ENCODE measurements at places on chromosomes 12 and 14.

- no peak for DNase-seq
These were observed 31.5 kb downstream of the KIF26A start for GRCh38 chr14:104169699-104170479.

DNA sequence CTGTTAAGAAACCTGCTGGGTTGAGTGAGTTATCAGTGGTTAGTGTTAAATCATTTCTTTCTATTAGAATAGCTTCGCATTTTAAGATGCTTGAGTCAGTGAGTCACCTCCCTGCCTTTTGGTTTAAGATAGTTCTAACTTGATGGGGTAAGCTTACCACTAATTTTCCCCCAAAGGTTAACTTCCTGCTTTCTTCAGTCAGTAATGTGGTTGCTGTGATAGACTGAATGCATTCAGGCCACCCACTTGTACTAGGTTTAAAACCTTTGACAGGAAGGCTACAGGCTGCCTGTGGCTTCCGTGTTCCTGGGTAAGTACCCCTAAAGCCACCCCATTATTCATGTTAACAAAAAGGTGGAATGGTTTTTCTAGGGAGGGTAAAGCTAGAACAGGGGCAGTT, 25.3 kb downstream of the CLEC2A start:
- no peak for DNase-seq

DNA sequence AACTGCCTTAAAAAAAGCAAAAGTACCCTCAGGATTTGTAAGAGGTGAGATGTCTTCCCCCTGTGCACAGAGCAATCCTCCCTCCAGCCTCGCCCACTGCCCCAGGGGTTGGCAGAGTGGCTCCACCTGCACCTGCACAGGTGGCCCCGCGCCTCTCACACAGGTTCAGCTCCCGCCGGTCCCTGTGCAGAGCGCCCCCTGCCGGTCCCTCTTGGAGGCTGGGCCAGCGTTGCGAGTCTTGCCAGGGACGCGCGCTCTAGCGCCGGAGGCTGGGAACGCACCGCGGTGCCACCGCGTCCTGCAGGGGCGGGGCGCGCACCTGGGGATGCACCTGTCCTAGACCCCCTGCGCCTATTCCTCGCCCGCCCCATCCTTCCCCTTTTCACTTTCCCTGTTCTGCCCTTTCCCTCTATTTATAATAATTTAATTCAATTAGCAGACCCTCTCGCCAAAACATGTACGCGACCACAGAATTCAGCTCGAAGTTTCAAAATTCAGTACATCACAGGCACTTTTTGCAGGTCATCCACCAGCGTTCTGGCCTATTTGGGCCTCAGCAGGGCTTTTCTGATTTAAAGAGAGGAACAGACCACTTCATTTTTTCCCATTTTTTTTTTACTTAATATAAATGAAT, 618.6 kb downstream of the AACS start:
- no peak for DNase-seq

- no peak for DNase-seq
These were observed 5.5 kb downstream of the CEP170B start for GRCh38 chr14:104870368-104871144.

GRCh38 chr12:54585243-54585642, 3.2 kb downstream of the PPP1R1A start:
- no peak for DNase-seq

DNA sequence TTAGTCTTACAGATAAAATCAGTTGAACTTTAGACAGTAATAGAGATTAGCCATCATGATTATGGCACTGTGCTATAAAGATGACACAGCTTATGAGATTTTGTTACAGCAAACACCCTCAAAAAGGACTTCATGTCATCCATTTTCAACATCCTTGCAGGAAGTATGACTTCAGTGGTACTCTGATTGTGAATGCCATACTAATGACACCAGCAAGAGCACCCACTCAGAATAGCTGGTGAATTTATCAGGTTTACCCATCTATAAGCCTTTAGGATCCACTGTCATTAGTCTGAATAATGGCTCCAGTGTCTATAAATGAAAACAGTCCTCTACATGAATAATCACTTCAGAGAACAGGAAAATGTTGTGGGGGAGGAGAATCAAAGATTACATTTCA, 615.2 kb downstream of the RPS29 start:
- DNase-seq: no peak

- no peak for DNase-seq
These were observed 41.3 kb downstream of the MED13L start for GRCh38 chr12:116236148-116236731.

- DNase-seq: no peak
These were observed 19.6 kb downstream of the NINJ2 start for GRCh38 chr12:643475-644302.

GRCh38 chr12:131559517-131560516, 151.1 kb upstream of the SFSWAP start:
- no peak for DNase-seq

DNA sequence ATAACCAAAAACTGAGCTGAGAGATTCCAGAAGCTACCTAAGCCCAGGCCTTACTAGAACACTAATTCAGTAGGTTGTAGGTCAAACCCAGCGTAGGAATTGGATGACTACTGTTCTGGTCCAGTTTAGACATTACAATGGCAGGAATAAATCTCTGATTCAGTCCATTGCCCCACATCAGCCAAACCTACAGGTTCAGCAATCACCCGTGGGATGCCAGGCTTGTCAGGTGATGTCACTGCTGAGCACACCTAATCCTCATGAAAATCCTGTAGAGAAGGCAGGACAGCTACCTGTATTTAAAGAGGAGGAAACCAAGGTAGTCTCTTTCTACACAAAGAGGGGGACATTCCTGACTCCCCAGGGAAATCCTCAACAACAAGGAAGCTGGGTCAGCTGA, 63.7 kb downstream of the RFX4 start:
- no peak for DNase-seq

DNA sequence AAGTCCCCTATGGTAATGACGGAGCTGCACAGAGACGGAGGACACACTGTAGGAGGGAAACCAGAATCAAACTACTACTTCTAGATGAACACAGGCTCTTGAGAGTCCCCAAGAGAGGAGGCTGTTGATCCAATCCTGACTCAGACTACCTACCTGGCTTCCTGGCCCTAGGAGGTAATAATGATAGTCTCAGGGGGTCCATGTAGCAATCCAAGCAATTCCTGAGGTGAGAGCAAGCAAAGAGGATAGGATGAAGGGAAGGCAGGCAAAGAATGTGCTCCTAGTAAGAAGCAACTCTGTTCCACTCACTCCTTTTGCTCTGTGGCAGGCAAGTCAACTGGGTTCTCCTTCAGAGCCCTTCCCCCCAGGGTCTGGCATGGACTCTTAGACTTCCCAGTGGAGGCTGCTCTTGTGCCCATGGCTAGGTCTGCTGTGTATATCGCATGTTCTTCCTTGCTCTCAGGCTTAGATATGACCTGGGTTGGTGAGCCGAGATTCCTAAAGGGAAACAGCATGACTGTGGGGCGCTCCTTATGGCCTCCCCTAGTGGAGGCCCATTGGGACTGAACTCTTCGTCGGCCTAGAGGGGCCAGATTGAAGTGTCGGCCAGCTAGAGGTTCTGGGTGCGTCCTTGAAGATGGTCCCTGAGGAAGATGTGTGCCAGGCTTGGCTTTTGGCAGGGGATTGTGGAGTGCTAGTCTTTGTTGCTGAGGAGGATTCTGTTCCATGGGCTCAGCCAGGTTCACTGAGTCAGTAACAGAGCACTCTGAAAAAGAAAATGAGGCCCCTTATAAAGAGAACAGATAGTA, 2.1 kb downstream of the TINF2 start:
- no peak for DNase-seq

DNA sequence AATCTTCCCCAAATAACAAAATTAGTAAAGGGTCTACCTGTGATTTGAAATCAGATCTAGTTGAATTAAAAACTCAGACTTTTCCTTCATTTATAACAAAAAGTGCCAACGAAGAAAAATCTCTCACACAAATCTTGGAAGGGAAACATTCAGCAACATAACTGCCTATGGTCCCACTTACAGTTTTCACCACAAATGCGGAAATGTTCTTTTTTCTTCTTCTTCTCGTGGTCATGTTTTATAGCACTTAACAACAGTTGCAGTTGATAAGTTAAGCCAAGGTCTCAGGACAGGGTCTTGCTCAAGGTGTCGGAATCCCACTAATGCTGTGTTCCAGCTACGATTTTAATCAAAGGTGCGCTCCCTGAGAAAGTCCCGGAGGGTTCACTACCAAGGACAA, 10.1 kb downstream of the RNASE6 start:
- no peak for DNase-seq

GRCh38 chr14:55588259-55588699, 8.3 kb downstream of the KTN1 start:
- no peak for DNase-seq

DNA sequence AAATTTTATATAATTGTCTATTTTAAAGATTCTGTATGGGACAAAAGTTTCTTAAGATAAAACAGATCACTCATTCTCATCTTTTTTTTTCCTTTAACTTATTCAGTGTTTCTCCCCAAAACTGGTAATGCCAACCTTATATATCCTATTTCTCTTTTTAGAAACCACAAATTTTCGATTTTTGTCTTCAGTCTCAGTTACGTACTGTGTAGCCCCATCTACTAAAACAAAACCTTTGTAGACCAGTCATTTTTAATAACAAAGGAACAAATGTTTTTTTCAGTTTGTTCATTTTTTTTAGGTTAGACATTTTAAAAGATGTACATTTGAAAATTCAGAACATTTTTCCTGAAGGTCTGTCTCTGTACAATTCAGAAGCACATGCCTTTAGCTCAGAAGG, 18.2 kb downstream of the PNMA1 start:
- no peak for DNase-seq

DNA sequence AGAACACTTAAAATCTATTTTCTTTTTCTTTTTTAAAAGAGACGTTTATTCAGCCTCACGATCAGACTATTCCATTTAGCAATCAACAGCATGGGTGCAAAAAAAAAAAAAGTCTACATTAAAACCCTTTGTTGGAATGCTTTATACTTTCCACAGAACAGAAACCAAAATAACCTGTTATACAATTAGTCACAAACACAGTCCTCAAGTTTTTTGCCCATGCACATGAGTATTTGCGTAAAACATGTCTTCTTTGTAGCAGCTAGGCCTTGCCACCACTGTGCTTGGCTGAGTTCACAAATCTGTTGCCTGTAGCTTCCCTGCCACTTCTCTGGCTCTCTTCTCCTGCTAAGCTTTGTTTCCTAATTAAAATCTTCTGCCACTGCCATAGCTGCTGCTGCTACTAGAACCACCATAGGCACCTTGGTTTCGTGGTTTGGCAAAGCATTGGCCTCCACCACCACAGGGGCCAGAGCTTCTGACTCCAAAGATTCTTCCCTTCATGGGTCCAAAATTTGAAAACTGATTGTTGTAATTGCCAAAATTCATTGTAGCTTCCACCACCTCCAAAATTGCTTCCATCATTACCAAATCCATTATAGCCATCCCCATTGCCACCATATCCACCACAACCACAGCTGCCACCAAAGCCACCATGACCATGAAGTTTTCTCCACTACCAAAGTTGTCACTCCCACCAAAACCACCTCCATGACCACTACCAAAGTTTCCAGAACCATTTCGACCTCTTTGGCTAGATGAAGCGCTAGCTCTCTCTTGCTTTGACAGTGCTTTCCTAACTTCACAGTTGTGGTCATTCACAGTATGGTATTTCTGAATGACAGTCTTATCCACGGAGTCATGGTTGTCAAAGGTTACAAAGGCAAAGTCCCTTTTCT, 38.1 kb downstream of the KLRG1 start:
- no peak for DNase-seq

DNA sequence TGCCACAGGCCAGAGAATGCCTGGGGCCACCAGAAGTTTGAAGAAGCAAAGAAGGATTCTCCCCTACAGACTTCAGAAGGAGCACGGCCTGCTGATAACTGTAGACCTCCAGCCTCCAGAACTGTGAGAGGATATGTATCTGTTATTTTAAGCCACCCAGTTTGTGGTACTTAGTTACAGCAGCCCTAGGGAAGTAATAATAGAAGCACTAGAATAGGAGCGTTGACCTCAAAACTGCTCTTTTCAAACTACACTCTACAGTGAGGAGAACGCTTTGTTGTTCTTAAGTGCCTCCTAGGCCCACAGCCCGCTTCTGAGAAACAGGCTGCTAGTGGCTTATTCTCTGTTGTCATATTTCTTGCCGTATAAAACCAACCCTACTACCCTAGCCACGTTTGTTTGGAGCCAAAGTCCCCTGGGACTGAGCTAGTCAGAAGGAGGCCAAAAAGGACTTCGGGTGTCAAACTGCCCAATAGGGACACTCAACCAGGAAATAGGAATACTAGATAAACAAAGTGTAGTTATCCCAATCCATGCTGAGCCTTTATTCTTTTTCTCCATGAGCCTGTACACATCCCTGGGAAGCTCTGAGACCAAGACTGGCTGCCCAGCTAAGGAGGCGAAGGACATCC, 38.5 kb upstream of the FRS2 start:
- no peak for DNase-seq

DNA sequence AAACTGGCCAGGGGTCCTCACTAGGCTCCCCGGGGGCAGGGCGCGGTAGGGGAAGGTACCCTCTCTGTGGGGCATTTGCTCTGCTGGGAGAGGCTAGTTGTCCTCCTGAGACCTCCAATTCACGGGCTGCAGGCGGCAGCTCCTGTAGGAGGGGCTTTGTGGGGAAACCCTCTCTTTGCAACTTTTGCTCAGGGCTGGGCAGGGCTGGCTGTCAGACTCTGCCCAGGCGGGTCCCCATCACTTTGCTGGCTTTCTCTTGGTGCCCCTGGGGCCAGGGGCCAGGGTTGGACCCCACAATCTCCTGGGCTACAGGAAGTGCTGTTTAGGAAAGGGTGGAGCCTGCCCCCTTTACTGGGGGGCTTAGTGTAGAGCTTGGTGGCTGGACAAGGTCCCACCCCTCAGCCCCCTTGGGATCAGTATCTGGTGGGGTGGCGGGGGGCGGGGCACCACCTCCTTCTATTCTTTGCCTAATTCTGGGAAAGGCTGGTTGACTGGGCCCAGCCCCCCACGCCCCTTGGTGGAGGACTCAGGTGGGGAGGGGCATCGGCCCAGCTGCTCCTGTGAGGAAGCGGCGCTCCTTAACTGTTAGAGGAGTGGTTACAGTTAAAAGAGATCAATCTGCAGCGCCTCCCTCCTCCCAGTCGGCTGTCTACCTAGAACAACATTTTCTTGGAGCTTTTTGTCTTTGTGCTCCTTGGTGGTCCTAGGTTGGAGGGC, 918.7 kb downstream of the AACS start:
- no peak for DNase-seq

GRCh38 chr14:68952531-68953195, 26.4 kb downstream of the ACTN1 start:
- DNase-seq: no peak

DNA sequence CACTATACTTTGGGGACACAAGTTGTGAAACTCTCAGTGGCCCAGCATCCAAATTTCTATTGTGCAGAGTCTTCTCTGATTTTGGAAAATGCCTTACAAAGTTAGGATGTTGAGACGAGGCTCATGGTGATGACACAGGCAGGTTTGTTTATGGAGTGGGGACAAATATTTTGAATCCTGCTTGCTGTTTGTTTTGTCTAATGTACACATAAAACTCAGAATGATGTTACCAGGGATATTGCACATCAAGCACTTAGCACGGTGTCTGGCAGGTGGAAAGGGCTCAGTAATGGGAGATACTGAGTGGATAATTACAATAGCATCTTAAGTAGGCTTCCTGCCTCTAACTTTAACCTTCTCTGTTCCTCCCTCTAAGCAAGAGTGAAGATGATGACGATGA, 628.9 kb upstream of the TBX3 start:
- no peak for DNase-seq
